ENCODE measurements at places on chromosomes 5 and 9.

- DNase-seq, result no peak
Observed at GRCh38 chr5:141338538-141339306, at the start of gene PCDHGA2. PCDHGA2 (plus strand) TSS chr5:141338760.

- DNase-seq, result no peak
Observed at GRCh38 chr9:15782106-15782505, 229.3 kb downstream of the CCDC171 start.

DNA sequence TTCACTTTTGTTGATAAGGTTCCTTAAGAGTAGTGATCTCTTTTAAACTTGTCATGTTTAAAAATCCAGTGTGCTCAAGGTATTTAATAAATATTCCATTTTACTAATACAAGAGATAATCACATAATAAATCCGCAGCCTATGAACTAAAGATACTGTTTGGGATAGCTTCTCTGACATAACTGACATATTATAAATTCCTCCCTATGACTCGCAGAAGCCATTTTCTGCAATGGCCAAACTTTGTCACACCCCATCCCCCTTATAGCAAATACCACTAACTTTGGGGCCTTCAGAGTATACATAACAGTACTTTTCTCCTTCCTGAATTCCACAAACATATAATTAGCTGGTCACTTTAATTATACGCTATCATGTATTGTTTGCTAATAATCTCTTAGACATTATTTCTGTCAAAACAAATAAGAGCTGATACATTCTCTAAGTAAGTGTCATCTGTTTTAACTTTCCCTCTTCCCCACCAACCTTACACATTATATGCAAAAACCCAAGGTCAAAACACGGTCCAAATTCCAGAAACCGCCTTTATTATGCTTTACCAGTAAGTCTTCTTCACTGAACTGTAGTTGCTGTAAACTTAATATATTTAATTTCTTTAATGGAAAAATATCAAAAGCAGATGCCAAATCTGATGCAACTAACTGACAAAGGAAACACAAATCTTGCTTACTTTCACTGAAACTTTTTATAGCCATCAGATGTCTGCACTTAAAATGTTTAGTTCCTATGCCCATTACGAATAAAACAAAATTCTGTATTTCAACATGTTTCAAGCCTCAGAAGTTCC lies 971 bp downstream of the TMEM267 start:
- DNase-seq, result no peak

DNA sequence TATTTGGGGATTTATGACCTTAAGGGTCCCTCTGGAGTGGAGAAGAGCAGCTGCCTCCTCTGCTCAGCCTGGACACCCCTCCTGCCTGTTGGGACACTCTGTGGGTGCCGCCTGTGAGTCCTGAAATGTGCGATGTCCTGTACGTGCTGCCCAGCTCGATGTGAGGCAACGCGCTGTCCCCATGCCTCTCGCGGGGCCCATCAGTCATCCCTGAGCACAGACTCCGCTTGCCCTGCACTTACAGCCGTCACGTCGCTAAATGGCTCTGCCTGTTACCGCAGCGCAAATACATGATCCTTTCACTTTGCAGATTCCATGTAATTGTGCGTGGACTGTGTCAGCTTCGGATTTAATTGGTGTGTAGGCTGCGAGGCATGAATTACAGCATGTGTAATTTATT lies 27.1 kb downstream of the IRX4 start:
- DNase-seq, result no peak

- DNase-seq, result no peak
Observed at GRCh38 chr9:113955076-113955752, 79.1 kb downstream of the ZNF618 start.

- no peak for DNase-seq
Observed at GRCh38 chr9:137772281-137772873, 105.2 kb upstream of the CACNA1B start.

DNA sequence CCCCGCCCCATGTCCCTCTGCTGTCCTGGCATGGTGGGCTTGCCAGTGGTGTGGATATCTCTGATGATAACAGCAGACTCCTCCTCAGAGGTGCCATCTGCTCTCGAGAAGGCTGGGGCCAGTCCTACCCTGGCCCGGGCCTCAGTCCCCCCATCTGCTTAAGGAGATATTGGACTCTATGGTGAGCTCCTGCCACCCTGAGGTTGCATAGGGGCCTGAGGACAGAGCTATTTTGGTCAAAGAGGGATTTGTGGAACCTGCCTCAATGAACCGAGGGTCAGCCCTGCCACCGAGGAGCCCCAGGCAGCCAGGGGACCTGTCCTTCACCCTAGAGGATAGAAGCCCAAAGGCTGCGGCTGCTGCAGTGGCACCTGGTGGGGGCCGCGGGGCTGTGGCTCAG lies 32.6 kb downstream of the NTNG2 start:
- no peak for DNase-seq
